NCI-H2081 (cell line): ENCODE measurements at places on chromosomes 2 and 18.
A peak's percentile ranks its signal among the peaks of the same experiment; 100 is the strongest.

DNA sequence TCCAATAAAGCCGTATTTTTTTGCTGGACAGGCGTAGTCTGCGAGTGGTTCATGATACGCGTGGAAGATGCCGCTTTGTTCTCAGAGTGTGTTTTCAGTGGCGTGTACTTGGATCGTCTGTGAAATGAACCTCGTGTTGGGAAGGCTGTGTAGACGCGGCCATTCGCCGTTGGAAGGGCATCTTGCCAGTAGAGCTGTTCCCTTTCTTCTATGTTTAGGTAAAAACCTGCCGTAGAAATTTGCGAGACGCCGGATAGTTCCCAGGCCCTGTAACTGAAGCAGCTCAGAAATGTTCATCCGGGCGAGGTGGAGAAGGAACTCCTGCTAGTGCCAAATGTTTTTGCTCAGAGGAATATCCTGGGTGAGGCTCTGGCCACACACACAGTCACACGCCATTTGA is 133.6 kb downstream of the NFATC1 start:
- no peak for DNase-seq

DNA sequence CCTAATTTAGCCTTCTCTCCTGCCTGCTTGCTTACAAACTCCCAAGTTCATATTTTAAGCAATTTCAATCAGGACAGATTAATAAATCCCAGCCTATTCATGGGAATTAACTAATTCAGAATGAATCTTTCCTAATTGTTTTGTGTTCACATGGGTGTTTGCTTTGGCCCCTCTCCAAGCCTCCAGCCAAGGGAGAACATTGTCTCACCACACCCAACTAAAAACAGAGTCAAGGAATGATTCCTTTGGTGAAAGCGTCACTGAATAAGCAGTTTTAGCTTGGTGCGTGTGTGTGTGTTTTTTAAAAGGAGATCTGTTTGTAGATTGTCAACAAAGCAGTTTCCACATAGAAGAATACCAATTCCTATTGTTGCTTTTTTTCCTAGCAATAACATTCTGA is 43.0 kb upstream of the DSG1 start:
- peak; percentile 9 for DNase-seq

DNA sequence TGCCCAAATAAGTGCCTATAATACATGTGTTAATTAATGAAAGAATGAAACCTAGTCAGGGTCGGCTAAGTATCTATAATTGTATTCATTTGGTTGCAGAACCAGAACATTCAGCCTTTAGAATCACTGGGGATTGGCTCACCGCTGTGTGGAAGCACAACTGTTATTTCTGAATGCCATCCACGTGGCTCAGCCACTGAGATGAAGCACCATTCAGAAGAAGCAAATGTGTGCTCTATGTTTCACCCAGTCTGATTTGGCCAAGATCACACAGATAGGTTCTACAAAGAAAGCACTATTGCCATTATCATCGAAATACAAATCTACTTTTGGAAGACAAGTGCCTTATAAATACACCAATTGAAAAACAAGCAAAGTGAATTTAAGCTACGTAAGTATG is 30.6 kb upstream of the SPOPL start:
- no peak for DNase-seq

GRCh38 chr2:25227576-25227975 is 59.2 kb upstream of the POMC start:
- no peak for DNase-seq

- DNase-seq = no peak
Observed at GRCh38 chr2:63001576-63001975, 49.1 kb upstream of the OTX1 start.

GRCh38 chr2:28608500-28609424 is 112.9 kb downstream of the PLB1 start:
- no peak for DNase-seq

GRCh38 chr2:109324861-109325260 is 195.9 kb downstream of the SH3RF3 start:
- no peak for DNase-seq

- no peak for DNase-seq
Observed at GRCh38 chr18:76234676-76235060, 260.4 kb downstream of the ZNF516 start.
